Esophagus squamous epithelium (tissue), 5 donors: ENCODE measurements at places on chromosomes 2 and 18. TPM values are rescaled to one million over a fixed set of nuclear protein-coding genes. Genes with fewer than 3 reads are reported as not detected.

The GNLY gene
- total RNA-seq: 3.1 TPM

The EPC2 gene
- total RNA-seq: 13.4 TPM

The FEV gene
- total RNA-seq: not detected

The UGT1A9 gene
- total RNA-seq: 0.88 TPM

The BMP10 gene
- not detected for total RNA-seq

The UGT1A4 gene
- 2.9 TPM for total RNA-seq

The OR6B3 gene
- not detected for total RNA-seq

The LANCL1 gene
- 28.9 TPM for total RNA-seq

- no peaks in the 10 kb centered on the region for H3K27me3 ChIP-seq
- H3K4me1 ChIP-seq: no peaks in the 10 kb centered on the region
- no peak overlapping the region for H3K27ac ChIP-seq
- no peaks in the 10 kb centered on the region for H3K36me3 ChIP-seq
Observed at GRCh38 chr18:26536032-26536431, 12.3 kb downstream of the KCTD1 start.

DNA sequence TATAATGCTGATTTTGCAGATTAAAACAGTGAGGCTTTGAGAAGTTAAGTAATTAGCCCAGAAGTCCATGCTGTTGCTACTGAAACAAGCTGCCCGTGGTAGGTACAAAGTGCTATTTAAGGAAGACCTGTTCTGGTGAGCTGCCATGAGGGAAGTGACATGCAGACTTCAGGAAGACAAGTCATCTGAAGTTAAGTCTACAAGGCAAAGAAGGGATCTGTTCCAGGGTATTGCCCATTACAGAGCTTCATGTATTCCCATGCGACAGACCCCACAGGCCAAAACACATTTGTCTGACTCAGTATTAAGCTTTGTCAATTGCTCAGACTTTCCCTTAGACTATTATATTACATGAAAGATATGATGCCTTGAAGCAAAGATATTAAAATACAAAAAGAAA, 520.8 kb downstream of the FBXO15 start:
- H3K27me3 ChIP-seq: no peaks in the 10 kb centered on the region
- H3K4me1 ChIP-seq: no peaks in the 10 kb centered on the region
- no peak for DNase-seq
- no peak overlapping the region for H3K27ac ChIP-seq

GRCh38 chr2:73175663-73176204, 26.6 kb upstream of the NOTO start:
- no peak for DNase-seq
- peak overlapping the region; percentile 73 for H3K4me3 ChIP-seq
- peaks cover 5% of the 10 kb centered on the region for H3K27me3 ChIP-seq
- H3K4me1 ChIP-seq: peaks cover 32% of the 10 kb centered on the region
- H3K36me3 ChIP-seq: no peaks in the 10 kb centered on the region

DNA sequence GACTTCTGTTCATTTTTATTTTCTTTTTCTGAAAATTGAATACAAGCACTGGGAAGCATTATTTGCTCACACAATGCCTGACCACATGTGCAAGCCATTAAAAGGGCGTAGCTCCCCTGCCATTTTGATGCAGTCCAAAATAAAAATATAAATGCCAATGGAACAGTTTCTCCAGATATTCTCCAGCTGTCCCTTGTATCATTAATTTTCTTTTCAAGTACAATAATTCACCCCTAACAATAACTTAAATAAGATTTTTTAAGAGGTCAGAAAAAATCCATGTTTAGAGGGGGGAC, 168.0 kb downstream of the TMEFF2 start:
- no peaks in the 10 kb centered on the region for H3K36me3 ChIP-seq
- no peak for DNase-seq
- H3K4me3 ChIP-seq: no peak overlapping the region
- peaks cover 11% of the 10 kb centered on the region for H3K4me1 ChIP-seq

DNA sequence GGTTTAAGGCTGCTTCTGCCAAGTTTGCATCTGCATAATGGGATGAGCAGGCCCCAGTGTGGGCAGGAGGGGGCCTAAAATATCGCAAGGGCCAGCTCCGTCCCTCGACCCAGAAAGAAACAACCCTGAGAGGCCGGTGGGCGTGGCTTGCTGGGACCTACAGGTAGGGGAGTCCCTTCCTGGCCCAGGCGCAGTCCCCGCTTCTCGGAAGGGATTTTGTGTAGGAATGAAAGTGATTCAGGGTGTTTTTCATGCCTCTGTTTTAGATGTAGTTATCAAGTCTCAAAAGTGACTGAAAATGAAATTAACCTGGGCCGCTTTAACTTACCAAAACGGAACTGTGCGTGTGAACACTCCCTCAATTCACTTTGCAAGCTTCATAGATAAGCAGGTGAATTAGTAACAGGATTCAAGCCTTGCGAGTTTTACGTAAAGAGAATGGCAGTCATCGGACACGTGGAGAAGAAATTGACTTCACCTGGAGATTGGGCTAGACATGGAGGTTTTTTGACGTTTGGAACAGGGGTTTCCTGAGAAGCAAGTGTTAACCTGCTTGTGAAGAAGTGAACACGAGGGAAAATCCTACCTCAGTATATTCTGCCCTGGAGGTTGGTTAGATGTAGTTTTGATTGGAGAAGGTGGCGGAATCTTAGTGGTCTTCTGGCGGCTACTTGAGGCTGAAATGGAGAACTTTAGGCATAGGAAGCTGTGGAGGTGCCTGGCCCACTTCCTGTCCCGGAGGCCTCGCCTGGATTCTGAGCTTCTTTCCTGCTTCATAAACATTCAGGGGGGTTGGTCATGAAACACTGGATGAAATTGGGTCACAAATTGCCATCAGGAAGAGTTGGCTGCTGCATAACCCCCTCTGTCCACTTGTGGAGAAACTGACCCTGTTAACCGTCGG, 1.7 kb downstream of the NCK2 start:
- peak overlapping the region; percentile 87 for H3K4me3 ChIP-seq
- H3K4me1 ChIP-seq: peaks cover 22% of the 10 kb centered on the region
- H3K36me3 ChIP-seq: no peaks in the 10 kb centered on the region
- no peaks in the 10 kb centered on the region for H3K27me3 ChIP-seq
- H3K27ac ChIP-seq: peak overlapping the region; percentile 87

DNA sequence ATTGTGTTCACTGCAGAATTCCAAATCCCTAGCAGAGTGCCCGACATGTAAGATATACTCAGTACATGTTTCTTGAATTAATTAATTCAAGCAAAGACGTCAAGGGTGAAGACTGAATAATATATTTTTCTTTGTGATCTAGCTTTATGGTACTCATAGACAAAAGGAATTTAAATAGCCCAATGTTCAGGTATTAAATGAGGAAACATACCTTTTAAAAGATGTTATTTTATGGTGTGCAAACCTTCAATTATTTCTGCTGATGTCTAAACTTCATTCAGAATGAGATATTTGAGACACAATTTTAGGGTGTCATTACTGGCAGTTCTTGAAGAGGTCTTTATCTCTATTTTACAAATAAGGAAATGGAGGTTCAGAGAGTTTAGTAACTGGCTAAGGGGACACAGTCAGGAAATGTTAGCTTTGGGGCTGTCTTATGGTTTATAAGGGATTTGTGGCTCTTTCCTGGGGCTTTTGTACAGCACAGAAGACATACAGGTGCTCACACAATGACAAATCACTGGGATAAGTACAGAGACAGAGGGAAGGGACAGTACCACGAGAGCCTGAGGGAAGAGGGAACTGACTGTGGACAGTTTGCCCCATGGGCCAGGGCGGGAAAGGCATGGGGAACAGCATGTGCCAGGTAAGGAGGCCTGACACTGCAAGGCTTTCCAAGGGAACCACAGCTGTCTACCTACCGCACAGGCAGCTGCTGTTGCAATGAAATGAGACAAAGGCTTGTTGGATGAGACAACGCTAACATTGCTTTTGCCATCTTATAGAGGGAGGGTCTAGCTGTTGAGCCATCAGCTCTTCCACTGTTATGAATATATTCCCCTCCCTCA, 155.3 kb downstream of the DDX1 start:
- no peak overlapping the region for H3K4me3 ChIP-seq
- no peaks in the 10 kb centered on the region for H3K36me3 ChIP-seq
- no peaks in the 10 kb centered on the region for H3K27me3 ChIP-seq
- H3K4me1 ChIP-seq: no peaks in the 10 kb centered on the region

- H3K4me3 ChIP-seq: no peak overlapping the region
- no peak for DNase-seq
- no peaks in the 10 kb centered on the region for H3K36me3 ChIP-seq
- H3K27ac ChIP-seq: no peak overlapping the region
Observed at GRCh38 chr2:50391556-50391955, 640.4 kb downstream of the NRXN1 start.

DNA sequence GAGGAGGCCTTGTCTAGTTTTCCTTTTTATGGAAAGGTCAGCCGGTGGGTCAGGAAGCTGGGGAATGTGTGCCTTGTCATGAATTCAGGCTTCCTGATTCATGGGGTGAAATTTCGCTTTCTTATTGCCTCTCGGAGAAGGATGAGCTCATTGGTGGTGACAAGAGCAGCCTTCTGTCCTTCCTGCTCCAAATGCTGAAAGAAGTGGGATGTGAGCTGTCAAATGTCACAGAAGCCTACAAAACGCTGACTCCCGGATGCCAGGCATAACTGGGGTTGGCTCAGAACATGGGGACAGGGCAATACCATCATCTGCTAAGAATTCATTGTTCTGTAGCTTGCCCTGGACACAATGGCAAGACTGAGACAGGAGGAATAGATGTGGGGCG, 55.8 kb upstream of the FAM136A start:
- no peaks in the 10 kb centered on the region for H3K27me3 ChIP-seq
- peaks cover 5% of the 10 kb centered on the region for H3K4me1 ChIP-seq
- H3K36me3 ChIP-seq: no peaks in the 10 kb centered on the region

GRCh38 chr2:128454980-128455720, 136.5 kb upstream of the HS6ST1 start:
- no peaks in the 10 kb centered on the region for H3K27me3 ChIP-seq
- H3K36me3 ChIP-seq: no peaks in the 10 kb centered on the region
- no peak for DNase-seq
- H3K27ac ChIP-seq: no peak overlapping the region

GRCh38 chr2:168978461-168978861, 52.7 kb downstream of the ABCB11 start:
- DNase-seq: no peak
- no peaks in the 10 kb centered on the region for H3K36me3 ChIP-seq
- no peaks in the 10 kb centered on the region for H3K27me3 ChIP-seq
- no peak overlapping the region for H3K27ac ChIP-seq
- H3K4me1 ChIP-seq: no peaks in the 10 kb centered on the region
- no peak overlapping the region for H3K4me3 ChIP-seq

- no peak overlapping the region for H3K27ac ChIP-seq
- H3K27me3 ChIP-seq: no peaks in the 10 kb centered on the region
Observed at GRCh38 chr2:211103989-211104388, 547.6 kb downstream of the CPS1 start.

GRCh38 chr2:202196727-202197126, 41.7 kb downstream of the SUMO1 start:
- no peak overlapping the region for H3K27ac ChIP-seq
- H3K4me3 ChIP-seq: no peak overlapping the region
- no peaks in the 10 kb centered on the region for H3K27me3 ChIP-seq
- no peaks in the 10 kb centered on the region for H3K36me3 ChIP-seq
- DNase-seq: no peak

- no peak overlapping the region for H3K27ac ChIP-seq
- H3K4me1 ChIP-seq: peaks cover 14% of the 10 kb centered on the region
- H3K27me3 ChIP-seq: no peaks in the 10 kb centered on the region
Observed at GRCh38 chr2:121483846-121484245, 46.8 kb upstream of the RNU4ATAC start.

DNA sequence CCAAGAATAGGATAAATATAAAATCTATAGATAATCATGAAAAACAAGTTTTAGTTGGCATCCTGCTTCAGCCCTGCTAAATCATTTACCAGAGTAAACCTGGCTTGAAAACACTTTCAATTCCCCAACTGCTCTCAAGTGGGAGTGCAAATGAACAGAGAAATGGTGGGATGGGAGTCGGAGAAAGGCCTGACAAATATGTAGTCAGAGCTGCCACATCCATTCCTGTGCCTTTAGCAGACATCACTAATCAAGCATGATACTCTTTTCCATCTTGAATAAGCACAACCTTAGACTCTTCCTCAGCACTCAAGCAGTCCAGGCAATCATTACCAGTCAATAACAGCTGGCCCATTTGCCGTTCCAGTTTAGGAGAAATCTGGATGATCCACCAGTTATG, 101.3 kb downstream of the ANKRD44 start:
- DNase-seq: no peak
- no peak overlapping the region for H3K27ac ChIP-seq
- peaks cover 4% of the 10 kb centered on the region for H3K4me1 ChIP-seq
- H3K36me3 ChIP-seq: no peaks in the 10 kb centered on the region
- H3K4me3 ChIP-seq: no peak overlapping the region

GRCh38 chr2:239550357-239550756, 149.5 kb upstream of the HDAC4 start:
- no peak overlapping the region for H3K27ac ChIP-seq
- H3K27me3 ChIP-seq: peaks cover 21% of the 10 kb centered on the region
- no peaks in the 10 kb centered on the region for H3K4me1 ChIP-seq
- no peak for DNase-seq
- H3K36me3 ChIP-seq: no peaks in the 10 kb centered on the region

DNA sequence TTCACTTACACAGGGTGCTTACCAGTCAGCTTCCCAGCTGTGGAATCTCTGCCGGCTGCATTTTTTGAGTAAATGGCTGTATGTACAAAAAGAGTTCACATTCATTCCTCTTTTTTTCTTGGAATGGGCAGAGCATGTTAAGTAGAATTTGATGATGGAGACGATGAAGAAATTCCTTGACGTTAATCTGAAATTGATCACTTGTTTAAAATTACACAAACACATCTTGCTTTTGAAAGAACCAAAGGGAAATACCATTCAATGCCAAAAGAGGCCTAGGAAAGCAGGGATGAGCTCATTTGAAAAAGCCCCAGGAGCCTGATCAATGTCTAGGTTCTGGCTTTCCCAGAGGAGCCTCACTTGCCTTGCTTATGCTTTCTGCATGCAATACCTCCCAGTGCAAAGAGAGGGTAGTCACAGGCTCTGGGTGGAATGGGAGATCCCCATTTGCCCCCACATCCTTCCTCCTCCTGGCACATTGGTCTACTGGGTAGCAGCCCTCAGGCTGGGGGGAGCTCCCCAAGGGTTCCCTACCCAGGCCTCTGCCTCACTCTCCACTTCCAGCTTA, 12.3 kb upstream of the SMAD7 start:
- no peak for DNase-seq
- H3K4me3 ChIP-seq: no peak overlapping the region
- no peaks in the 10 kb centered on the region for H3K27me3 ChIP-seq

- no peak for DNase-seq
- H3K4me1 ChIP-seq: no peaks in the 10 kb centered on the region
- H3K4me3 ChIP-seq: no peak overlapping the region
- no peaks in the 10 kb centered on the region for H3K27me3 ChIP-seq
Observed at GRCh38 chr2:230258483-230258882, 32.9 kb downstream of the SP140 start.

DNA sequence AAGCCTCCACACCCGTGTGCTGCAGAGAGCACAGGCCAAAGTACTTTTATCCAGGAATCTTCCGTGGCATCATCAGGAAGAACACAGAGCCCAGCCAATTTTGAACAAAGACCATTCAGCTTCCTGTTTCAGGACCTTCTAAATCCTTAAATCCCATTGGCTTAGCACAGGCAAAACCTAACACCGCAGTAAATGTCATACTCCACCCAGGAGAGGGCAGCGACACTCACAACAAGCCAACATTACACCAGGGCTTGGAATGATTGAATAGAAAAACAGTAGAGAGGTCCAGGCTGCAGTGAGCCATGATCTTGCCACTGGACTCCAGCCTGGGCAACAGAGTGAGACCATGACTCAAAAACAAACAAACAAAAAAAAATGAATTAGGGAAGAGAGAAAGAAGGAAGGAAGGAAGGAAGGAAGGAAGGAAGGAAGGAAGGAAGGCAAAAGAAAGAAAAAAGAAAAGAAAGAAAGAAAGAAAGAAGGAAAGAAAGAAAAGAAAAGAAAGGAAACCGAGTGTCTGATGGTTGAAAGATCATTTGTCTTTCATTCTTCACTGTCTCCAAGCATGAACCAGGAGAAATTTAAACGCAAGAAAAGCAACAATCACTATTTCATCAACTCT, 144.6 kb upstream of the SATB2 start:
- no peak overlapping the region for H3K4me3 ChIP-seq
- no peaks in the 10 kb centered on the region for H3K36me3 ChIP-seq
- DNase-seq: no peak
- H3K4me1 ChIP-seq: peaks cover 4% of the 10 kb centered on the region
- H3K27ac ChIP-seq: no peak overlapping the region
